Activated CD8-positive, alpha-beta memory T cell treated with anti-CD3 and anti-CD28 coated beads, Interleukin-2, amount 10 ng/mL, durations not matched to agents 7 days and 5 days (primary cell): ENCODE measurements at places on chromosomes 1 and 21. TPM values are rescaled to one million over a fixed set of nuclear protein-coding genes. Genes with fewer than 3 reads are reported as not detected.

DVL1 gene
- total RNA-seq, result 42.0 TPM

COL8A2 gene
- not detected for total RNA-seq

PSRC1 gene
- 36.1 TPM for total RNA-seq

NRAS gene
- 39.7 TPM for total RNA-seq

MEX3A gene
- 0.56 TPM for total RNA-seq

TBX15 gene
- not detected for total RNA-seq

DDAH1 gene
- not detected for total RNA-seq

SPRR2B gene
- not detected for total RNA-seq

- no peak overlapping the region for H3K4me3 ChIP-seq
- DNase-seq, result no peak
- H3K27me3 ChIP-seq, result no peaks in the 10 kb centered on the region
- H3K4me1 ChIP-seq, result peaks cover 58% of the 10 kb centered on the region
Observed at GRCh38 chr1:32142446-32143301, 34.8 kb downstream of the KPNA6 start.

GRCh38 chr1:8816264-8816663 is 1.2 kb downstream of the RERE start:
- peaks cover 44% of the 10 kb centered on the region for H3K4me1 ChIP-seq
- H3K27me3 ChIP-seq, result peaks cover 9% of the 10 kb centered on the region
- peak overlapping the region; percentile 91 for H3K4me3 ChIP-seq
- peak; percentile 7 for DNase-seq

- no peaks in the 10 kb centered on the region for H3K36me3 ChIP-seq
- no peak for DNase-seq
- H3K4me1 ChIP-seq, result peaks cover 13% of the 10 kb centered on the region
- no peak overlapping the region for H3K4me3 ChIP-seq
- H3K27ac ChIP-seq, result no peak overlapping the region
Observed at GRCh38 chr21:29295066-29295650, 3.6 kb upstream of the BACH1 start.

GRCh38 chr1:221350091-221350490 is 391.8 kb downstream of the DUSP10 start:
- H3K36me3 ChIP-seq, result no peaks in the 10 kb centered on the region
- H3K4me3 ChIP-seq, result no peak overlapping the region
- no peak overlapping the region for H3K27ac ChIP-seq
- DNase-seq, result no peak
- H3K27me3 ChIP-seq, result no peaks in the 10 kb centered on the region

- H3K36me3 ChIP-seq, result no peaks in the 10 kb centered on the region
- H3K4me3 ChIP-seq, result no peak overlapping the region
- H3K27me3 ChIP-seq, result peaks cover 7% of the 10 kb centered on the region
Observed at GRCh38 chr1:226749467-226749866, 10.4 kb upstream of the ITPKB start.

- no peak overlapping the region for H3K27ac ChIP-seq
- H3K4me3 ChIP-seq, result no peak overlapping the region
- no peak for DNase-seq
- H3K36me3 ChIP-seq, result no peaks in the 10 kb centered on the region
- H3K4me1 ChIP-seq, result no peaks in the 10 kb centered on the region
Observed at GRCh38 chr1:231807541-231807940, 181.0 kb downstream of the DISC1 start.

DNA sequence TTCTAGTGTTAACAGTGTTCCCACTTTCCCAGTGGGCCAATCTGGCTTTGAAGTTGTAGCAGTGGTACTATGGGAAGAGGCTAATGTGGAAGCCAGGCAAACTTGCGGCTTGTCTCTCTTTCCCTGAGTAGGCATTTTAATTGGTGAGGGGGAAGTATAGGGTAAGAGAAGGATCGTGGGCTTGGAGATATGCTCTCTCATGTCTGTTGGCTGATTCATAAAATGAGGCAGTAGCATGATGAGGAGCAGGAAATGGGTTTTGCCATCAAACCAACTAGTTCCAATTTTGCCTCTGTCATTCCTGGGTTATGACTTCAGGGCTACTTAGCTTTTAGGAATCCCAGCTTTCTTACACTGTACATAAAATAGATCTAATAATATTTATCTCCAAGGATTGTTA is 12.1 kb downstream of the C8A start:
- no peaks in the 10 kb centered on the region for H3K36me3 ChIP-seq
- no peak for DNase-seq
- H3K27ac ChIP-seq, result no peak overlapping the region
- no peaks in the 10 kb centered on the region for H3K4me1 ChIP-seq

DNA sequence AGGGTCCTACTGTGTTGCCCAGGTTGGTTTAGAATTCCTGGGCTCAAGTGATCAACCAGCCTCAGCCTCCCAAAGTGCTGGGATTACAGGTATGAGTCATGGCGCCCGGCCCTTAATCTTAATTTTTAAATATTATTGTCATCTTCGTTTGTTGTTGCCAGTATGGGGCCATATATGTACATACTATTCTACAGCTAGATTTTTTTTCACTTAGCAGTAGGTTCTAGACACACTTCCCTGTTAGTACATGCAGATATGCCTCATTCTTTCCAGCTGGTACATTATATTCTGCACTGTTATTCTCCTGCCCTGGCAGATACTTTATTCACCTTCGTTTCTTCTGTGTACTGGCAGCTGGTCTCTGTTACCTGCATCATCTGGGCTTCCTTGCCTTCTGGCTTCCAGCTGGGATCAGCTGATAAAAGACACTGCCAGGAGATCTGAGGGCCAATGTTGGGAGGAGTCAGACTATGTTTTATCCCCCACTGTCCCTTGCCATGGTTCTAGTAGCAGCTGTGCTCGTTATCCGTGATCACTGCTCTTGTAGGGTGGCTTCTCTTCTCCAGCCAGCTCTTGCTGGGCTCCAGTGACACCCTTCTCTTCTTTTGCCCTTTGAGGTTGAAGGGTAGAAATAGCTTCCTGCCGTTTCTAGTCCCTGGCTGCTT is 24.7 kb downstream of the ST3GAL3 start:
- no peak overlapping the region for H3K27ac ChIP-seq
- H3K27me3 ChIP-seq, result no peaks in the 10 kb centered on the region
- peaks cover 3% of the 10 kb centered on the region for H3K4me1 ChIP-seq

DNA sequence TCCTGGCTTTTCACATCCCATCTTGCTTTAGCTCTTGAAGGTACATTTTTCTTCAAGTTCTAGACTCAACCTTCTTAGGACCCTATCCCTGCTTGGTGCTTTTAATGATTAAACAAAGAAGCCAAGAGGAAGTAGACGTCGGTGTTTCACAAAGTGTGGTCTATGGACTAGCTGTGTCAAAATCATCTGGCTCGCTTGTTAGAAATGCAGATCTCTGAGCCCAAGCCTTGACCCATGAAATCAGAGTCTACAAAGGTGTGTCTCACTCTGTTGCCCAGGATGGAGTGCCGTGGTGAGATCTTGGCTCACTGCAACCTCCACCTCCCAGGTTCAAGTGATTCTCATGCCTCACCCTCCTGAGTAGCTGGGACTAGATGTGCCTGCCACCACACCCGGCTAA is 295.5 kb upstream of the KAZN start:
- DNase-seq, result no peak
- no peaks in the 10 kb centered on the region for H3K27me3 ChIP-seq
- H3K36me3 ChIP-seq, result no peaks in the 10 kb centered on the region

GRCh38 chr1:226425431-226426031 is 17.6 kb upstream of the PARP1 start:
- H3K36me3 ChIP-seq, result no peaks in the 10 kb centered on the region
- H3K4me3 ChIP-seq, result peak overlapping the region; percentile 67
- peak; percentile 66 for DNase-seq
- peak overlapping the region; percentile 80 for H3K27ac ChIP-seq
- peaks cover 2% of the 10 kb centered on the region for H3K27me3 ChIP-seq
- H3K4me1 ChIP-seq, result peaks cover 8% of the 10 kb centered on the region

DNA sequence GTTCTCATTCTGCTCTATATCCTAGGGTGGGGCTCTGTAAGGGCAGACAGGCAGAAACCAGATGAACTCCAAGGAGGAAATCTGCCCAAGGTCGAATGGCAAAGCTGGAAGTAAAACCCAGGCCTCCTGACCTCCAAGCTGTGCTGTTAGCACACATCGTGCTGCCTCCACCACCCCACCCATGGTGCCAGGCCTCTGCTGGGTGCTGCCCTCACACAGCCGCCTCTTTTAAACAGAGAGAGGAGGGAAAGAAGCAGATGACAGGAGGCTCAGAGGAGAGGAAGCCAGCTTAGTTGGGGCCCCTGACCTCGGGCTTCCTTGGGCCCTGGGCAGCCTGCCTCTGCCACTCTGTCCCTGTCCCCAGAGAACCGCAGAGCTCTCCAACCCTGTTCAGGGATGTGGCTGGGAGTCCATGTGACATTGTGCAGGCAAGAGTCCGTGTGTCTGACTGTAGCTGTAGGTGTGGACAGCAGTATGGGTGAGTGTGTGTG is 1.1 kb downstream of the SYNC start:
- peaks cover 12% of the 10 kb centered on the region for H3K4me1 ChIP-seq
- peaks cover 51% of the 10 kb centered on the region for H3K27me3 ChIP-seq
- DNase-seq, result no peak
- H3K27ac ChIP-seq, result no peak overlapping the region
- H3K4me3 ChIP-seq, result no peak overlapping the region

- H3K4me3 ChIP-seq, result no peak overlapping the region
- DNase-seq, result no peak
- no peaks in the 10 kb centered on the region for H3K36me3 ChIP-seq
- peaks cover 11% of the 10 kb centered on the region for H3K27me3 ChIP-seq
- no peak overlapping the region for H3K27ac ChIP-seq
- H3K4me1 ChIP-seq, result peaks cover 25% of the 10 kb centered on the region
Observed at GRCh38 chr21:36433059-36433709, 46.7 kb downstream of the CLDN14 start.

GRCh38 chr1:71028981-71029380 is 18.6 kb downstream of the PTGER3 start:
- no peak for DNase-seq
- peaks cover 16% of the 10 kb centered on the region for H3K27me3 ChIP-seq
- no peaks in the 10 kb centered on the region for H3K36me3 ChIP-seq
- H3K27ac ChIP-seq, result no peak overlapping the region

- no peak overlapping the region for H3K4me3 ChIP-seq
- H3K4me1 ChIP-seq, result no peaks in the 10 kb centered on the region
- DNase-seq, result no peak
- peaks cover 26% of the 10 kb centered on the region for H3K27me3 ChIP-seq
- H3K27ac ChIP-seq, result no peak overlapping the region
Observed at GRCh38 chr21:32946654-32947053, 79.1 kb upstream of the OLIG2 start.

GRCh38 chr1:13754510-13755103 is 54.6 kb downstream of the PRDM2 start:
- no peak for DNase-seq
- peaks cover 71% of the 10 kb centered on the region for H3K4me1 ChIP-seq
- H3K36me3 ChIP-seq, result peaks cover 35% of the 10 kb centered on the region
- H3K4me3 ChIP-seq, result no peak overlapping the region

- no peak overlapping the region for H3K27ac ChIP-seq
- no peaks in the 10 kb centered on the region for H3K36me3 ChIP-seq
- DNase-seq, result no peak
- no peak overlapping the region for H3K4me3 ChIP-seq
Observed at GRCh38 chr1:10662824-10663677, 133.4 kb downstream of the CASZ1 start.

DNA sequence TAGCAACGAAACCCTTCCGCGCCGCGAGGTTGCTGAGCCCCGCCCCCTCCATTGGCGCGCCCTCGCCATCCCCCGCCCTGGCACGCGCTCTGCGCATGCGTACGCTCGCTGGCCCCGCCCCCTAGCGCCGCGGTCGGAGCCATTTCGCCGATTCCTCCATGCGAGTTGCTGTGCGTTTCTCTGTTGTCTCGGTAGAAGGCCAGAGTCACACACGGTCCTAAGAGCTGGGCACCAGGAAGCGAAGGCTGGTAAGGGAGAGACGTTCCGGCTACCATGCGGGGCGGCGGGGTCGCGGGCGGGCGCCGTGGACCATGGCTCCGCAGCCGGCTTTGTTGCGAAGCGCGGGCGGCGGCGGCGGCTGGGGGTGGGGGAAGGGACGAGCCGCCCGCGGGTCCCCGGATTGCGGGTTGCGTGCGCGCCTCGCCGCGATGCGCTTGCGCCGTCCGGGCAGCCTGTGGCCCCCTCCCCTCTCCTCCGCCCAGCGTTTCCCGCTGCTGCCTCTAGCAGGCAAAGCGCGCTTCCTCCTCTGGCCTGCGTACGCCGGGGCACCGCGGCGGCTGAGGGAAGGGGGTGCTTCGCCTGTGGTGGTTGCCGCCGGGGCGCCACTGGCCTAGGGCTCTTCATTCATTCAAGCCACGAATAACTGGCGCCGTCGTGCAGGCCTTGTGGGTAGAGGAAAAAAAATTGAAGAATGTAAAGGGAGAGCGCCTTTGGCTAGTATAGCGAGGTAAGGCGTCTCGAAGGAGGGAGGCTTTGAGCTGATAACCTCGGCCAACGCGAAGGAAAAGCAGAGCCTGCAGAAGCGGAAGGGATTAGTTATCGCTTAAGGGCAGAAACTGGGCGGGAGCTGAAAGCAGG is at the start of gene DHX9:
DHX9 (plus strand) TSS at position 139 of the 858 bp plus-strand sequence. CDS start 3,220 bp downstream, outside the sequence.
- peaks cover 39% of the 10 kb centered on the region for H3K4me1 ChIP-seq
- H3K4me3 ChIP-seq, result peak within 1 kb of the TSS; percentile 95
- H3K27ac ChIP-seq, result peak within 1 kb of the TSS; percentile 96
- H3K36me3 ChIP-seq, result peaks cover 39% of the 10 kb centered on the region
- peaks cover 1% of the 10 kb centered on the region for H3K27me3 ChIP-seq
- DNase-seq, result peak; percentile 95

DNA sequence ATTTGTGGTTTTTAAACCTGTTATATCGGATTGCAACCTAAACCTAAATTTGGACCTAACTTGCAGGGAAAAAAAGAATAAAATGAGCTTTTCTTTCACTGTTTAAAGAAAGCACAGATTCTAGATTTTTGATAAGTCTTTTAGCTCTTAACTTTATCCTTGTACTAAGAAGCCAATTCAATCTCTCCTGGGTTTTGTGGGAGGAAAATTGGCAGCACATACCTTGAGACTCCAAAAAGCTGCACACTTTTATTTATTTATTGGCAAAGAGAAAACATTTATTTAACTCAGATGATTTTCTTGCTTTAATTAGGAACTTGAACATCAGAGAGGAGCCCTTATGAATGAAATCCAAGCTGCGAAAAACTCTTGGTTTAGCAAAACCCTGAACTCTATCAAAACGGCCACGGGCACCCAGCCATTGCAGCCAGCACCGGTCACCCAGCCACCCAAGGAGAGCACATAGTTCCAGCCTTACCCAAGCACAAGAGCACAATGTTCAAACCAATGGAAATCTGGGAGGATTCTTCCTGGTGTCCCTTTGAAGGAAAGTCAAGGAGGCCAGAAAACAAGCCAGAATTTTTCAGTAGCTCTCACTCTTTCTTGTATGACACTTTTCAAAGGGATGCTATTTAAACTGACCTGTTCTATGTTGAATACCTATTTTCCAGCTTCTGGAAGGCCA is 10.1 kb upstream of the CACYBP start:
- DNase-seq, result no peak
- peaks cover 42% of the 10 kb centered on the region for H3K4me1 ChIP-seq
- H3K27me3 ChIP-seq, result no peaks in the 10 kb centered on the region
- H3K27ac ChIP-seq, result peak overlapping the region; percentile 75
- peak overlapping the region; percentile 56 for H3K4me3 ChIP-seq
- peaks cover 25% of the 10 kb centered on the region for H3K36me3 ChIP-seq

- no peak overlapping the region for H3K27ac ChIP-seq
- H3K27me3 ChIP-seq, result peaks cover 3% of the 10 kb centered on the region
- no peaks in the 10 kb centered on the region for H3K36me3 ChIP-seq
- no peak for DNase-seq
- no peaks in the 10 kb centered on the region for H3K4me1 ChIP-seq
- H3K4me3 ChIP-seq, result no peak overlapping the region
Observed at GRCh38 chr1:90358448-90358847, 358.7 kb downstream of the BARHL2 start.
